ENCODE measurements at places on chromosomes 3 and 15. TPM values are rescaled to one million over a fixed set of nuclear protein-coding genes. Genes with fewer than 3 reads are reported as not detected.

Gene CSTA
- total RNA-seq: not detected

DNA sequence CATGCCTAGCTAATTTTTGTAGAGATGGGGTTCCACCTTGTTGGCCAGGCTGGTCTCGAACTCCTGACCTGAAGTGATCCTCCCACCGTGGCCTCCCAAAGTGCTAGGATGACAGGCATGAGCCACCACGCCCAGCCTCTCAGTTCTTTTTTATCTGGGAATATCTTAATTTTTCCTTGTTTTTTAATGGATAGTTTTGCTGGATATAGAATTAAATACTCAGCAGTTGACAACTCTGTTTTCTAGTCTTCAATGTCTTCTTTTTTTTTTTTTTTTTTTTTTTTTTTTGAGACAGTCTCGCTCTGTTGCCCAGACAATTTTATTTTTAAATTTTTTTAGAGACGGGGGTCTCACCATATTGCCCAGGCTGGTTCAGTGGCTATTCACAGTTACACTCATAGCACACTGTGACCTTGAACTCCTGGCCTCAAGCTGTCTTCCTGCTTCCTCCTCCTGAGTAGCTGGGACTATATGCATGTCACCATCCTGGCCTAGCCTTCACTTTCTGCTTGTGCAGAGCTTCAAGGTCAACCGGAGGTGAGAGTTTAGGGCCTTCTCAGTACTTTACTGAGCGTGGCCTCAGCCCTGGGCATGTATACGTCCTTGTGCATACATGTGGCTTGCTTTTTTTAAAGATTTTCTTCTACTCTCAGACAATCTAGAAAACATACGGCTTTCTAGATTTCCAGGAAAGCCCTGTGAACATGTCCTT lies 120.5 kb downstream of the ZNF609 start:
- no peak for DNase-seq

DNA sequence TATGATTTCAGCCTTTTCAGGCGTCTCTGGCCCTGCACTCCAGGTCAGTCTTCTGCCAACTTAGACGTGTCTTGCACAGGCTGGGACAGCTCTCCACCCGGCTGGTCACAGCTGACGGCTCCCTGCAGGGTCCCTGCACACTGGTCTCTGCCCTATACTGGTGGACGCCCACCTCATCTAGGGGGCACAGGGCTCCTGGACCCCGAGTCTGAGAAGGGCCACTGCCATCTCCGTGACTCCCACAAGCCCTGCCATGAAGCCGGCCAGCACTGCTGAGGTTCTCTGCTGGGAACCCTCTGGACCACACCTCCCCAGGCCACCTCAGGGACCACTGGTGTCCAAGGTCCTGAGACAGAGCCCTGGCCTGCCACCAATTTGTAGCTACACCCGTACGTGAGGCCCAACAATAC lies 40.5 kb downstream of the CYFIP1 start:
- no peak for DNase-seq

DNA sequence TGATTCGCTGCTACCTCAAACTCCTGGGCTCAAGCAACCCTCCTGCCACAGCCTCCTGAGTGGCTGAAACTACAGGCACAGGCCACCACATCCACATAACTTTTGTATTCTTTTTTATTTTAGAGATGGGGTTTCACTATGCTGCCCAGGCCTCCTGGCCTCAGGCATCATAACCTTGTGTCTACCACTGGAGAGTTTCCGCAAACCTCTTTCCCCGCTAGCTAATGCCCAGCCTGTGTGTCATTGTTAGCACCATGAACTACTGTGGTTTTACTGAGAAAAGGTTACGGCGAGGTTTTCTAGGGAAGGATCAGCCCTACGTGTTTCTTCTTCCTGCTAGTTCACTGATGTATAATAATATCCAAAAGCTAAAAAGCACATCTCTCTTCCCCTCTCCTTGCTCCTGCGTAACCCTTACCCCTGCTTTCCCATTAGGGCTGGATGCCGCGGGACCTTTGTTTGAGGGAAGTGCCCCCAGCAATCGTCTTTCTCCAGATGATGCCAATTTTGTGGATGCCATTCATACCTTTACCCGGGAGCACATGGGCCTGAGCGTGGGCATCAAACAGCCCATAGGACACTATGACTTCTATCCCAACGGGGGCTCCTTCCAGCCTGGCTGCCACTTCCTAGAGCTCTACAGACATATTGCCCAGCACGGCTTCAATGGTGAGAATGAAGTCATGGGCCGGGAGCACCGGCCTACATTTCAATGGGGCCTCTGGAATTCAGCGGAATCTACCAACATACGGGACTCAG lies 113.7 kb downstream of the LIPC start:
- peak; percentile 22 for DNase-seq

DNA sequence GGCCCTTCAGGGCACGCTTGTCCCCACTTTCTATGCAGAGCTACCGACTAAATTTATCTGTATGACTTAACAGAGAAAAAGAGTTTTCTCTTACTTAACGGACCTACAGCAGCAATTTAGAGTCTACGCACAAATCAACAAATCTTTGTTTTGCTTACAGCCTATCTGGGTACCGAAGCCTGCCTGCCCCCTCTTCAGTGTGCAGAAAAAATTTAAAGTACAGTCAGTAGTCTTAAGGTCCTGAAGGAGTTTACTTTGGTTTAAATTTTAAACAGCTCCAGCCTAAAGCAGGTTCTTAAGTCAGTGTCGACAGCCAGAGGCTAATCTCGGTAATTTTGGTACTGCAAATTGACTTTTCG lies 570 bp downstream of the SACM1L start:
- no peak for DNase-seq

Gene CCNB2
- total RNA-seq: 130 TPM

DNA sequence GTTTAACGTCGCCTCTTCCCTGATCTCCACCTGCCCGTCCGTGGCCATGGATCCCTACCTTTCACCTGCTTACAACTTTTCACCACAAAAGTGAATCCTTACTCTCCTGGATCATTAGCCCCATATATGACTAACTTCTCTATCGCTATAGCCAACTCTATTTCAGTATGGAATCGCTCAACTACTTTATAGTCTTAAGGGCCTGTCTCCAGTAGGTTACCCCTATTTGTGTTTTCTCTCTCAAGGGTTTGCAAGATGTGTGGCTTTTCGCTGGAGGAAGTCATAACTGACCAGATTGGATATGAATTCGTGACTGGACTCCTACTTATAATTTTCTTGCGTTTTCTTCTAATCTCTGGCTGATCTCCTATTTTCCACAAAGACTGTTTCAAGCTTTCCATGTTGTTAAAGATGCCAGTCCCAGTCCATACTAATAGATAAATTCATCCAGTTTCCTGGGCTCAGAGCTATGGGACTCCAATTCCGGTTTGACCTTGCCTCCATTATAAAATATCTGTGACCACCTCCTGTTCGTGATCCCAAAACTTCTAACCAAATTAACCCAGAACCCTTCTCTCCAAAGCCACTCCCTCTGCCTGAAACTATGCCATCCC lies 1.3 kb upstream of the STAG1 start:
- no peak for DNase-seq

- peak; percentile 10 for DNase-seq
Measured at GRCh38 chr3:16917256-16917935, 32.6 kb downstream of the PLCL2 start.

DNA sequence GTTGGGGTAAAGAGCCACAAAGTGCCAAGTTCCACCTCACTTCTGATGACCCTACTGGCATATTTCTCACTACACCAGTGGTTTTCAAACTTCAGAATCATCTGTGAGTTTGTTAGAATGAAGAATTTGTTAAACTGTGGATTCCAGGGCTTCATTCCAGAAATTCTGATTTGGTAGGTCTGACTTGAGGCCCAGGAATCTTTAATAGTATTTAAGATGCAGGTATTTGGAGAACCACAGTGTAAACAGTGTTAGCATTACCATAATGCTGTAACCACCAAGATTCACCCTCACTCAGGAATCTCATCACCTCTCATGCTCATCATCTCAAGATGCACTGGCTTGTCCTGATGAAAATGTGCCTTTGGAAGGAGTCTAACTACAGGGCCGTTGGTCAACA lies 6.0 kb downstream of the KCNMB3 start:
- DNase-seq: no peak

DNA sequence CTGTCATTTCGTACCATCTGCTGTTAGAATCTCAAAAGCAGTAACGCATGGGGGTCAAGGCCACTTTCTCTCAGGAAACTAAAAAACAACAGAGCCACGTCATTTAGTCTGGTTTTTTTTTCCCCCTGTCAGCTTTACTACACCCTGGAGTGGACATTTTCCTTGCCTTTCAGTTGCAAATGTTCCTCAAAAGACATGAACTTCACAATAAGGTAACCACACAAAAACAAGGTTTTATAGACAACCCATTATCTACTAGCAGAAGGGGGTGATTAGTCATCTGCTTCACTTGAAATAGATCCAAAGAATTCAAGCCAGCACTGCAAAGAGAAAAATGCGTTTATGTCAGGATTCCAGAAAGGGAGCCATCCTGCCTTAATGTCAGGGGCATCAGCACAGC lies 171.8 kb upstream of the CDIN1 start:
- DNase-seq: peak; percentile 80

Gene GOLGA6A
- total RNA-seq: not detected

Gene KLHL40
- not detected for total RNA-seq

DNA sequence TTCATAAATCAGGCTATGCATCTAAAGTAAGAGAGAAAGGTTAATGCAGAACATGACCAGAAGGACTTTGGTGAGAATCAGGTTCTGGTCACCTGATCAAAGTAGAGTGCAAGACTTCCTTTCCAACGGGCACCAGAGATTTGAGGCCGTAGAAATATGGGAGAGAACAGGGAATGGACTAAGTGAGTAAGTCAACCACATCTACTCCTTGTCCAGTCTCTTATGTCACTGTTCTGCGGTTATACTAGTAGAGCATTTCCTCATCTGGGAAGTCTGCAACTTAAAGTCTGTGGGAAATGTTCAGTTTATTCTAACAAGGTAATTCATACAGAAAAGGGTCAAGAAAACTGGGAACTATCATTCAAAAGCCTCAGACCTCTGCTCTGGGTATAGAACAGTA lies 232.8 kb downstream of the CPNE4 start:
- no peak for DNase-seq

DNA sequence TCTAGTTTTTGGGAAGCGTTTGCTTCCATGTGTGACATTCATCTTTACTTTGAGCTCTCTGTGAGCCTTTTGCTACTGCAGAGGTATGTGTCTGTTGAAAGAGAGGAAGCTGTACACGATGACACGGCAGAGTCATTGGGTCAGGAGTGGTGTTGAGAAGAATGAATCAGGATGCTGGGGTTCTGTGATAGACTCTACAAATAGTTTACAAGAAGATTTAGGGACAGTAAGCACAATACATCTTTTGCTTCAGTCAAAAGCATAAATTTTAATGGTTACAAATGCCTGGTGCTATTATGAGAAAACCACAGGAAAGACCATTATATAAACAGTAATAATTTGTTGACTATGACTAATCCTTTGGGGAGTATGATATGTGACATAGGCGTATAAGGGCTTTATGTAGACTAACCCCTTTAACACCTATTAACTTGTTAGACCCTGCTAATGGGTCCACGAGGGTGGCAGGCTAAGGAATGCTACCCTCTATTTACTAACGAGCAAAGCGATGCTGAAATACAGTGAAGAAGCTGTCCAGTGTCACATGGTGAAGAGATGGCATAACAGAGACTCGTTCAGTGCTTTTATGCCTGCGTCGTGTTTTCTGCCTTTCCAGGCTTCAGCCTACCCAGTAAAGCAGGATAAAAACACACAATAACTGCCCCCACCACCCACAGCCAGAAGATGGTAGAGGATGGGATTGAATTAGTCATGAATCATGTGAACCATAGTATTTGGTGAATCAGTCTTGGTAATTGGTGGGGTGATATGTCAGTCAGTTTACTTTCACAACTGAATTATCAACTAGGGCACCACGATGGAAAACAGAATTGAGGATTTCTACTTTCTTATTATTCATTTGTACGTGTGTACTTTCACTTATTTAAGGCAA lies 118.8 kb downstream of the LPP start:
- peak; percentile 84 for DNase-seq

DNA sequence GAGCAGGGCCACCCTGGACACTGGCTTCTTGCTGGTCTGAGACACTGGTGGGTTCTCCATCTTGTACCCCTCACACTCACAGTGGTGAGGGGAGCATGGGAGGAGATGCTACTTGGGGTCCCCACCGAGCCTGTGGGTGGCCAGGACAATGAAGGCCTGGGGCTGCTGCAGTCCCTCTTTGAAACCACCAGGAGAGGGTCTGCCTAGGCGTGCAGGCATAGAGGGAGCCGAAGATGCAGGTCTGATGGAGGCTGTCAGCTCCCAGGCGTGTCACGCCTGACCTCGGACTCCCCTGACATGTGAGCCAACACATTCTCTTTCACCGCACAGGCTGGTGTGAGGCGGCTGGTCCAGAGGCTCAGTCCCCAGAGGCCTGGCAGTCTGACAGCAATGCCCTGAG lies 39.1 kb downstream of the NIPA2 start:
- DNase-seq: no peak

GRCh38 chr15:67193223-67193990 lies 61.1 kb downstream of the AAGAB start:
- DNase-seq: no peak

Gene TRH
- not detected for total RNA-seq

- DNase-seq: no peak
Measured at GRCh38 chr3:190238871-190239270, 83.4 kb downstream of the CLDN1 start.

DNA sequence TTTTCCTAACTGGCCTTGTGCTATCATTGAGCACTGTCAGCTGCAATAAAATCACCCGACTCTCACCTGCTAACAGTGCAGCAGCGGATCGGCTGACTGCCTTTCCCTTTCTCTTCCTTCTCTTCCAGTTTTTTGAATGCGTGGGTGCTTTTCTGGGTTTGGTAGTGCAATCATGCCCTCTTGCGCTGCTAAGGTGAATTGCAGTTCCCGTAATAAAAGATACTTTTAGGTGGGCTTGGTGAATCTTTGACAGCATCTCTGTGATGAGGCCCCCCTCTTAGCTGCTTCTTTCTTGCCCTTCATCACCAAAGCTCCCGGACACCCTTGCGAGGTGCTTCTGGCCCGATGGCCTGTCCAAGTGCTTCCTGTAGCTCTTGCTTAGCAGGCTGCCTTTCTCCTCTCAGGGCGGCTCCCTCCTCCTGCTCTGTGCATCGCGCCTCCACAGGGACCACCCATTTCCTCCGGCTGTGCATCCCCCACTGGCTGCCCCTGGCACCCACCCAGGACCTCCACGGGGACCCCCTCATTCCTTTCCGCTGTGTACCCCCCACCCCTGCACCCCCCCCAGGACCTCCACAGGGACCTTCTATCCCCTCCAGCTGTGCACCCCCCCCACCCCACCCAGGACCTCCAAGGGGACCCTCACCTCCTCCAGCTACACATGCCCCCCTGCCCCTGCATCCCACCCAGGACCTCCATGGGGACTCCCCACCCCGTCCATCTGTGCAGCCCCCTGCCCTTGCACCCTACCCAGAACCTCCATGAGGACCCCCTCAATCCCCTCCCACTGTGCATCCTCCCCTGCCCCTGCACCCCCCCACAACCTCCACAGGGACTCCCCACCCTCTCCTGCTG lies 50.8 kb upstream of the RPL32 start:
- peak; percentile 56 for DNase-seq

- DNase-seq: no peak
Measured at GRCh38 chr3:549636-550035, 353.1 kb downstream of the CHL1 start.
